ENCODE measurements at places on chromosomes 12 and 14.

- DNase-seq: no peak
Observed at GRCh38 chr12:14614704-14615121, 47.0 kb upstream of the PLBD1 start.

DNA sequence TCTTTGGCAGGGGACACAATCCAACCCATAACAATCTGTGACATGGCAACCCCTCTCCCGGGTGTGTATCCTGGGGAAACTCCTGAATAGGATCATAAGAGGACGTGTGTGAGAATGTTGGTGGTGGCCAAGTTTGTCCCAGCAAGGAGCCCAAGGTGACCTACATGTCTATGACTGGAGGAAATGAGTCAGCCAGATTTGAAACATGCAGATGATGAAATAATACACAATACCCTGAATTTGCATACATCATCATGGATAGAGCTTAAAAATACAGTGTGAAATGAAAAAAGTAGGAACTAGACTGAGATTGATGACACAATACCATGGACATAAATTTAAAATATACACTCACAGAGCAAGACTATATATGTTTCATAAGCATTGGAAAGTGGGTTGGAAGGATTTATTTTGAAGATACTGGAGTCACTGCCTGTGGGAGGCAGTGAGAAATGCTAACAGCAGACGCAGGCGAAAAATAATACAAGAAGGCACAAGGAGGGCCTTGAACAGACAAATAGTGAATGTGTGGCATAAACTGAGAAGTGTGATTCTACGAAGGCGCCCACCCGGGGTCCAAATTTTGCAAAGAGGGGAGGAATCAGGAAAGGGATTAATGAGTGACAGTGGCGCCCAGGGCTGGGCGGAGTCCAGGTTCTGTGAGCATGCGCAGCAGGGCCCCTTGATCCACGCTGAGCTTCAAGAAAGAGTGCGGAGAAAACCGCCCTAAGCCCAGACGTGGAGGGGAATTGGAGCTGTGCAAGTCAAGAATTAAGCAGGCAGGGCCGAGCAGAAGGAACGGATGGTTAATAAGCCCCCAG is 7.0 kb upstream of the MAP1LC3B2 start:
- no peak for DNase-seq

DNA sequence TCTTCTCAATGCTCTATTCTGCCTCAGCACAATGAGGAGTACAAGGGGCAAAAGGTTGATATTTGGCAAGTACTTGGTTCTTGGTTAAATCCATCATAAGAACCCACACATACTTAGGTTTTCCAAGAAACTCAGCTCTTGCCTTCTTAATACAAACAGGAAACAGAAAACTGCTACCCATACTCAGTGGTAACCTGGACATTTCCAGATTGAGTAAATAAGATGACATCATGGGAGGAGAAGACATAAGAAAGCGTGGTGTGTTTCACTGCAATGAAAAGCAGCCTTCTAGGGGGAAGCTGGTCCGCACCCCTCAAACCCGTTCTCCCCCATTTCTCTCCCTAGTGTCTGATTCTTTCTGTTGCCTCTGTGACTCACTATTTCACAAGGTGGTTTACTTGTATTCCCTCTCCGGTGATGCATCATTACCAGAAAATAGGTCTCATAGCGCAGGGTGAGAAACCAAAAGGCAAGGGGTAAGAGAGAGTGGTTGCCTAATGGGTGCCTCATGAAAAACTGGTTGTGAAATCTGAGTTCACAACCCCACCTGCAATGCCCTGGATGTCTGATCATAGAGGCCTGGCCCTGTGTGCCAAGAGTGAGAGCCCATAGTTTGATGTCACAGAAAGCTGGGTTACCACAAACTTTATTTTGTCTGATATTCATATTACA is 326.5 kb upstream of the TBX3 start:
- no peak for DNase-seq

DNA sequence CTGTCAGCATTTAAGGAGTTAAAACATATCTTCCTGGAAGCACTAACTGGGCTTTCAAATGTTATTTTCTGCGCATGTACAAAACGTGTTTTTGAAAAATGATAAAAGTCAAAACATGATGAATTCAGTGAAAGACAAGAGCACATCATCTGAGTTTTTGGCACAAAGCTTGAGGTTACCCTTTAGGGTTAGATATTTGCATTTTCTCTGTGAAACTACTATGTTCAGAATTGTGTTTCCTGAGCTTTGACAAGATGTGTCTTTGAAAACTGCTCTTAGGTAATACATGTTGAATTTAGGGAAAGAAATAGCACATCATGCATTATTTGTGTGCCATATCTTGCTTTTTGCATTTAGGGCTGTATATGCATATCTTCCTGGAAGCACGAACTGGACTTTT is 79.0 kb downstream of the ASCL4 start:
- DNase-seq: no peak

DNA sequence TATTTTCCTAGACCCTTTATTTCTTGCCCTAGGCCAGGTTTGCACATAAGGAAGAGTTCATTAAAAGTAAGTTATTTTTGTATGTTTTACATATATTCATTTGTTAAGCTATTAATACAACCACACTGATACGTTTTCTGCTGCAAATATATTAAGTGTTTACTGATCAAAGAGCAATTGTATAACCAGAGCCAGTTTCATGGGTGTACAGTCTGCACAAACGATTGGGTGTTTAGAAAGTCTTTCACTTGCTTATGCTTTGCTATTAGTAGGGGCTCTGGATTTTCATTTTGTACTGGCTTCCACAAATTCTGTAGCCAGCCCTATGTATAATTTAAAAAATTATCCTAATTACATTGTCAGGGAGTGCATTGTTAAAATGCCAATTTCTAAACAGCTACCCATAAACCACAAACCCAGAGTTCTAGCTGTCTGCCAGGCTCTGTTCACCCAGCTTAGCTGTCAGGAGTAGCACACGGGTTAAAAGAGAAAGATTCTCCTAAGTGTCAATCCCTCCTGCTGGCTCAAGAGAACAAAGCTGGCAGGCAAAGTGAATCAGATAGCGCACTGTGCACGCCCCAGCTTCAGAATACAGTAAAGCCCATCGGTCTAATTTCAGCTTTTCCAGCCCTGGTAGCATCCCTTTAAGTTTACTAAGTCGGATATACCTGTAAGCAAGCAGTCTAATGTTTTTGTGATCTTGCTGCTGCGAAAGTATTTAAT is 151.0 kb upstream of the LMO3 start:
- peak; percentile 90 for DNase-seq

DNA sequence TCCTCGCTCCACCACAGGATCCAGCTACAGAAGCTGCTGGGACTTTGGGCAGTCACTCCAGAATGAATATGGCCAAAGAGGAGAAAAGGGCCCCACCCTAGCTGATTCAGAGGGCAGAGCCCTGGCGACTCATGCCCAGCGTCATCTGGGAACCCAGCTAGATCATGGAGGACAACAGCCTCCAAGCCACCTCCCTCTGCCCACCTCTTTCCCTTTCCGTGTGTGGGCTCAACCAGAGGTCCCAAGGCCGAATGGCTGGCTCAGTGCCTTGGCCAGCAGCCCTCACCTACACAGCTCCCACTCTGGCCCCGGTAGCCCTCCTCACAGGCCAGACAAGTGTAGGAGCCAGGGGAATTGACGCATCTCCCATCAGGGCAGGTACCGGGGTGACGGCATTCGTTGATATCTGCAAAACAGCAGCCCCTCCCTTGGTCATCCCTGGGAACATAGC is 17.4 kb downstream of the ISCA2 start:
- no peak for DNase-seq

DNA sequence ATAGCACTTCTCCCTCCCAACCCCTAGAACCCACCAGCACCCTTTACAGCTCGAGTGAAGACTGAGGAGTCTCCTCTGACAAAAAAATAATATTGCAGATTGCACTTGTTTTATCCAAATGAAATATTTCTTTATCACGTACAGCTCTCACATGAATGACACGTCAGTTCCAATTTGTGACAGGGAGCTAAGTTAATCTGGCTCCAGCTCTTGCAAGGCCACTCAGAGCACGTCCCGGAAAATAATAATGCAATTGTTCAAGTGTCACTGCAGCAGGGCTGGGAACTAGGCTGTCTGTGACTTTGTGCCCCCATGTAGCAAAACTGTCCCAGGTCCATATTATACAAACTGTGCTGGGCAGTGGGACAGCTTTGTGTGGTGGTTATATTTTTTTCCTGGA is 539.6 kb downstream of the VRK1 start:
- DNase-seq: no peak
